ENCODE measurements at places on chromosomes 12 and 14. TPM values are rescaled to one million over a fixed set of nuclear protein-coding genes. Genes with fewer than 3 reads are reported as not detected.

DNA sequence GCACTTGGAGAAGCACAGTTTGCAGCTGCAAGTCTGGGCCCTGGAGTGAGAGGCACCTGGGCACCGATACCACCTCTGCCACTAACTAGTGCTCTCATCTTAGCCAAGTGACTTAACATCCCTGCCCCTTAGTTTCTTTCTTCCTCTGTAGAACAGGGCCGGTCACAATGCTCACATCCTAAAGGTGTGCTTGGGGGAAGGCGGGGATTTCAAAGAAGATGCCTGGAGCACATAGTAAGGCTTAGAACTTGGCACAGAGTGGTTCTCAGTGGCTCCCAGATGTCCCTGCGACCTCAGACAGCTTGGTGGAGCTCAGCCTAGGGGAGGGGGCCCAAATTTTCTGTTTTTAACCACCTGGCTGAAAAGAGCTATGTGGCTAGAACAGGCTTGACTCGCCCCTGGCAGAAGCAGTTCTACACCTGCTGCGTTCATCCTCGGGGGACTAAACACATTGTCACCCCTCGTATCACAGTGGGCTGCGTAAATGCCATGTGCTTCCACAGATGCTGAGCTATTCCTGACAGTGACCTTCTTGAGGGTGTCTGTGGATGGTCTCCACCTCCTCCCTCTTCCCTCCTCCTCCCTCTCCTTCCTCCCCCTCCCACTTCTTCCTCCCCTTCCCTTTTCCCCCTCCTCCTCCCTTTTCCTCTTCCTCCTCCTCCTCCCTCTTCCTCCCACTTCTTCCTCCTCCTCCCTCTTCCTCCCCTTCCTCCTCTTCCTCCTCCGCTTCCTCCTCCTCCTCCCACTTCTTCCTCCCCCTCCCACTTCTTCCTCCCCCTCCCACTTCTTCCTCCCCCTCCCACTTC is 112.1 kb downstream of the PHETA1 start:
- DNase-seq, result no peak

The RPGRIP1 gene
- total RNA-seq, result not detected

DNA sequence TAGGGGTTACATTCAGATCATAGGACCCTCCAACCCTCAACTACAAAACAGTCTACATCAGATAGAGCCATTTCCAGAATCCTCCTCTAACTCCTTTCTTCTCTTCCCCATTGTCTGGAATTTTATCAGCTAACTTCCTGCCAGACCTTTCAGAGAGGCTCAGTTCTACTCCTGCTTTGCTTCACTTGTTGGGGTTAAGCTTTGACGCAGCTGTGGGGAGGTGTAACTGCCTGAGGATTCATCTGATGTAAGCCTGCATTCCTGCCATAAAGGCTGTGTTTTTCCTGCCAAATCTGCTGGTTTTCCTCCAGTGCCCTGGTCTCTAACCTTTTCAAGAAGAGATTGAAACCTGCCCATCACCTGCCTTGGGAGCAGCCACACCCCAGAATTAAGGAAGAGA is 16.9 kb downstream of the DHRS2 start:
- no peak for DNase-seq

The GRIP1 gene
- 0.91 TPM for total RNA-seq

- no peak for DNase-seq
Measured at GRCh38 chr12:123744836-123745235, 17.3 kb upstream of the DNAH10 start.

The STON2 gene
- 6.3 TPM for total RNA-seq

The TBX5 gene
- not detected for total RNA-seq

DNA sequence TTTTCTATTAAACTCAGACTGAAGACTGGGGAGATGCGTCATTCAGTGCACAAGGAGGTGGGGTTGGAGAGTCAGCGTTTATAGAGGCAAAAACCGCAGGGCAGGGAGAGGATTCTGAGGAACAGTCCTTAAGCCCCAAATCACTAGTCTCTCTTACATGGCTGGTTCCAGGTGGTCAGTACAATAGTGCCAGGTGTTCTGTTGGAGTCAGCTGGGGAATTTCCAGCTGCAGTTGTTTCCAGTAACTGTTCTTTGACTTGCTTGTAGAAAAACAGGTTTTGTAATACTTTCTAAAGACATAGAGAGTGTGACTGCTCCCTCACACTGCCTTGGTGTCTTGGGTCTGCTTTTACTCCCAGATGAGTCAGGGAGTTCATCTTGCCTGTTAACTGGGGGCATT is 192.2 kb downstream of the TMTC3 start:
- peak; percentile 79 for DNase-seq

DNA sequence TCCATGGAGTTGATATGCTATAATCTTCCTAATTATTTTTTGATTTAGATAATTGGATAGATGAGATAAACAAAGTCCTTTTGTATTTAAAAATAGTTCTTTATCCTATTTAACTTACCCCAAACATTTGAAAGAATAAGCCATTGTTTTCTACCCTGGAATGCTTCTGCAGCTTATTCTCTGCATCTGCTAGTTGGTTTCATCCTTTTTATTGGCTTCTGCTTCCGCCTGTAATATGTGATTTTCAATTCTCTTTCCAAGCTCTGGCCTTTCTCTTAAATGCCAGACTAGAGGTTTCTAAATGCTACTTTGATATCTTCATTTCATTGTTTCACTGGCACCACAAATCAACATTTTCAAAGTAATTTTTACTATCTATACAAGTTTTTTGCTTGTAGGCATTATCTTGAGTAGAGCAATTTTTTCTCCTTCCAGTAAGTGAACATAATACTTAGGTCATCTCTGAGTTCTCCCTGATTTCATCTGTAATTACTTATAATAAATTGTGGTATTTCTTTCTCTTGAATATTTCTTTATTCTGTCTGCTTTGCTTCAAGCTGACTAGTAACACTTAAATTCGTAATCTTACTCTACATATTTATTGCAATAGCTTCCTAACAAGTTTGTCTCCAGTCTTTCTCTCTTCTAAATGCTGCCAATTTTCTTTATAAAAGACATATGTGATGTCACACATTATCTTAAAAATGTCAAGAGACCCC is 958.4 kb downstream of the SLC6A15 start:
- DNase-seq, result no peak

DNA sequence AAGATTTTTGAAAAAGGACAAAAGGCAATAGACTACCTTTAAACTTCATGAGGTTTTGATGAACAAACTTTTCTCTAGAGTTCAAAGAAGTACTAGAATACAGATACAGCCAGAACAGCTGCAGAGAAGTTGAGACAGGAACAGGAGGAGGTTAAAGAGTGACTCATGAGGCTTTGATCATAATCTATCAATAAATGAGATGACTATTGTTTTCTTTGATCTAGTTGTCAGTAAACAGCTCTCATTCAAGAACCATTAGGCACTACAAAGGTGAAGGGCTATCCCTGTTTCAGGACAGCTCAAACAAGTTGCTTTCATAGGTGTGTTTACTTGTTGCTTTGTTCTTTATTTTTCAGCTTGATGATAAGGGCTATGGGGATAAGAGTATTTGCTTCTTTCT is 2.4 kb downstream of the WASHC3 start:
- DNase-seq, result no peak

DNA sequence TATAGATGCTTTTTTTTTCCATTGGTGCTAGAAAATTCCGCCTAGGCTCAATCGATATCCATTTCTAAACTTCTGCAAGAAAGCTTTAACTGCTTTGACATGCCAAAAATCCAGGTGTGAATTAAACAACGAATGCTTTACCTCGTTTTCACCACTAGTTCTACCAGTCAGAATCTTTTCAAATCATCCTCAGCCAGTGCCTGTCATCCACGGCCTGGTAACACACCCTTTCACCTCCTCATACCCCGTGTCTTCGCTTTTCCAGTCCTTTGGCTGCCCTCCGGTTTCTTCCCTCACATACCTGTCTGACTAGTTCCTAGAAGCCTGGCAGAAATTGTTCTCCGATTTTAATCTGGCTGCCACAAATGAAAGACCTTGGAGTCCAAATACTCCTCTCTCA is 1.4 kb upstream of the PHC1 start:
- DNase-seq, result peak; percentile 13

The RBP5 gene
- not detected for total RNA-seq

DNA sequence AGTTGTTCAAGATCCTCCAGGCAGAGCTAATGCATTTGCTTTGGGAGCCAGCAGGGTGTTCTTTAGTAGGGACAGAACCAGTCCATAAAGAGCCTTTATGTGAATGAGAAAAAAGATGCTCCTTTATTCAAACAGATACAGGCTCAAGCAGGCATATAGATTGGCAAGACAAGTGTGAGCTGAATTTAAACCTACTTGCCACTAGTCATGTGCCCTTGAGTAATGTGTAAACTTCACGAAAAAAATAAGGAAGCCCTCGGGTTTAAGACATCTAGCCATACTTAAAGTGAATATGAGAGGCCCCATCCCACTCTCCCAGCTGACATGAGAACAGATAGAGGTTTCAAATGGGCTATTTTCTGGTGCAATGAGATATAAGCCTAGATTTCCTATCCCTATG is 43.1 kb upstream of the STRAP start:
- no peak for DNase-seq

The GPR84 gene
- total RNA-seq, result not detected

The SLC38A4 gene
- 1.1 TPM for total RNA-seq

The TFCP2 gene
- 4.7 TPM for total RNA-seq

The FRS2 gene
- 17.8 TPM for total RNA-seq

GRCh38 chr14:87331991-87332390 is 661.0 kb downstream of the GALC start:
- no peak for DNase-seq

The FGF23 gene
- not detected for total RNA-seq

DNA sequence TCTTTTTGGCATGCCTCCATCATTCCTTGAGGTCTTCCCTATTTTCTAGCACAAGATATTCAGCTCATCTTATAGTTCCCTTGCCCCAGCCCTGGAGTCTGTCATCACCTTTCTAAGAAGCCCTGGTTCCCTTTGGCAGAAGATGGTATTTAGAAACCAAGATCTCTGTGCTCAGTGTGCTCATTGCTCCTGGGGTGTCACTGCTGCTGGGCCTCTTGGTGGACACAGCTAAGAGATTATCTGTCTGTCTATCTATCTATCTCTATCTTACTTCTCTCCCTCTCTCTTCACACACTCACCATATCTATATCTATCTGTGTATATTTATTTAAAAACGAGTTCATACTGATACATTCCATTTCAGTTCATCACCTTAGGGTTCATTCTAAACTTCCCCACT is 67.2 kb downstream of the DAO start:
- DNase-seq, result no peak

DNA sequence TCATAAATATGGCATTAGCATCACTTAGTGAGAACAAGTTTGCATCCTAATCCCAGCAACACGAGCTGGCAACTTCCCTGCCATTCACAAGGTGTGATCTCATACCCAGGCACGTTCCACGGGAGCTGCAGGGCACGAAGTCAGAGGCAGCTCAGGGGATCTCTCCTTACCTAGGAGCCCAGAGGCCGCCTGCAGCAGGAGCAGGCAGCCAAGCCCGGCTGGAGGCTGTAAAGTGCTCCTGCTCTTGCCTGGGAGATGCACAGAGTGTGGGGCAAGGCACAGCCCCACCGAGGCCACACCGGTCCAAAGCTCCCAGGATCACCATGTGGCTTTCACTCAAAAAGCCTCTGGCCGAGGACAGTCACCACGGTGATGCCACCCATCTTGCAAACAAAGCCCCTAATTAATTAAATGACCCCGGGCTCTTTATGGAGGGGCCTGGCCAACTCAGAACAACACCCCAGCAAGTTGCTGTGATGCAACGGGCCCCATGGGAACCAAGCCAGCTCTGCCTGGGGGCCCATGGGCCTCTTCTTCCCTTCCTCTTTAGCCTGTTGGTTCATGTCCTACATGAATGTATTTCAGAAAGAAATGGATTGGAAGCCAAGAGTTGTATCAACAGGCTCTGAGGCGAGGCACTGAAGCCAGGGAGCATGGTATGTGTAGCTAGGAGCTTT is 26.5 kb downstream of the NUAK1 start:
- DNase-seq, result peak; percentile 39

The MYL6 gene
- total RNA-seq, result 2,426 TPM

The KCNC2 gene
- not detected for total RNA-seq

DNA sequence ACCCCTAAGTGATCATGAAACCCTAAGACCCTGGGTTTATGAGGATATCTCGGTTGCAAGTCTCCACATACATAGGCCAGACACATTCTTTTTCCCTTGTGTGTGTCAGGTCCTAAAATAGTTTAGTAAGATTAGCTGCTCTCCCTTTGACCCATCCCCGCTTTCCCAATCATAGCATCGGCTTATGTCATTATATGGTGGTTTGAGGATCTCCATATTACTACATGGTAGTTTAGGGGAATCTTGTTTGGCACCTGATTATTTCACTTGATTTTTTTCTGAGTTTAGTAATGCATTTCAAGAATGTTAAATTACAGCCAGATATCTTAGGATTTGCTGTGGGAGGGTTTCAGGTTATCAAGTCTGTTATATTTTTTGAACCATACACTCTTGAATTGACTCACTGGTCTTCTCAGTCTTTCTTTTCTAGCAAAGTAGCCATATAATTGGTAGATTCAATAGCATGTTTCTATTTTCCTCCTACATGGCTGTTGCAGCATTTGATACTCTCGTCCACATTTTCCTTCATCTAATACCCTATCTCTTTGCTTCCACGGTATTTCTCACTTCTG is 68.3 kb upstream of the TRHDE start:
- DNase-seq, result no peak

The COPZ1 gene
- total RNA-seq, result 155 TPM

- DNase-seq, result no peak
Measured at GRCh38 chr14:32329146-32329545, at the start of gene AKAP6. AKAP6 (plus strand) TSS chr14:32329298; CDS start chr14:32433494, 104,196 bp downstream.

The SRGAP1 gene
- 2.1 TPM for total RNA-seq

The GSC gene
- 4.4 TPM for total RNA-seq
